ENCODE measurements at places on chromosomes 4 and X.

- no peak for DNase-seq
Observed at GRCh38 chr4:160810424-160810823, 1353.4 kb downstream of the FSTL5 start.

GRCh38 chr4:22457348-22457747 is 58.5 kb downstream of the ADGRA3 start:
- DNase-seq, result no peak

DNA sequence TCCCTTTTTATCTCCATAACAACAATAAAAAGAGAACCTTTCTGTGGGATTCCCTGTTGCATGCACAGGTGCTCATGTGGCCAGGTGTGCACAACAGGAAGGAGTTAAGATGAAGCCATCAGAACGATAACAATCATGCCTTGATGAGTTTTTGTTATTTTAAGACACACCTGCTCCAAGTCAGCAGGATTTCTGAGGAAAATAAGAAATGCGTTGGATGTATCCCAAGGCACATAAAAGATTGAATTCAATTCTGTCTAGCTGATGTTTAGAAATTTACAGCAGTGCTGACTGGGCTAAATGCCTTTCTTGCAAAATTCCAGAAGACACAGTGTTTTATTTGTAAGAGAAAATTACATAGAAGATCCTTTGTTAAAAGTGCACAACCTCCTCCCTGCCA is 1678.2 kb downstream of the ARAP2 start:
- DNase-seq, result no peak

DNA sequence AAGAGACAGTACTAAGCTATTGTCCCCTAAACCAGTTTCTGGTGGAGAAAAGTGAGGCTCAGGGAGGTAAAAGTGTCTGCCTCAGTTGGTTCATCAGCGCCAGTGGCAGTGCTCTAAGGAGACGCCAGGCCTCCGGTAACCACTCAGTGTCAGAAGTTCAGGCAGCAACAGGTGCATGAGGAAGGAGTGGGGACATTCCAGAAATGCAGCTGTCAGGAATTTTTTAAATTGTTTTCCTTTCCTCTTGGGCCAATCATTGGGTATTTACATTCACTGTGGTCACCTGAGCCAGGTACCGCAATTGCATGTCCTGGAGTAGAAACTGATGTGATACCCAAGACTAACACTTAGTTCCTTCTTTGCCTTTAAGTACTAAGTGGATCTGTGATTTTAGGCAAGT is 40.2 kb upstream of the HS3ST1 start:
- DNase-seq, result no peak

GRCh38 chr4:176886135-176886534 is 93.4 kb upstream of the VEGFC start:
- DNase-seq, result no peak

DNA sequence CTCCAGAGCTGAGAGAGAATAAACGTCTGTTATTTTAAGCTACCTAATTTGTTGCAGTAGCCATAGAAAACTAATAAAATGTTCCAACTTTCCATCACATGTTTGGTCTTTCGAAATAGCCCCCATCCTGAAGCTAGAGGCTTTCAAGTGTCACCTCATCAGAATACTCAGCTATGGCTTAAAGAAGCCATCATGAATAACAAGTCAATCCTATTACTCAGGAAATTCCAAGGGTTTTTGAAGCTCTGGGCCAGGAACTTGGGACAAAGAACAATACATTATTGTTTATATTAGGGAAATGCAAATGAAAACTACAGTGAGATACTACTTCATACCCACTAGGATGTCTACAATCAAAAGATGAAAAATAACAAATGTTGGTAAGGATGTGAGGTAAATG is 42.2 kb downstream of the TBCK start:
- no peak for DNase-seq

DNA sequence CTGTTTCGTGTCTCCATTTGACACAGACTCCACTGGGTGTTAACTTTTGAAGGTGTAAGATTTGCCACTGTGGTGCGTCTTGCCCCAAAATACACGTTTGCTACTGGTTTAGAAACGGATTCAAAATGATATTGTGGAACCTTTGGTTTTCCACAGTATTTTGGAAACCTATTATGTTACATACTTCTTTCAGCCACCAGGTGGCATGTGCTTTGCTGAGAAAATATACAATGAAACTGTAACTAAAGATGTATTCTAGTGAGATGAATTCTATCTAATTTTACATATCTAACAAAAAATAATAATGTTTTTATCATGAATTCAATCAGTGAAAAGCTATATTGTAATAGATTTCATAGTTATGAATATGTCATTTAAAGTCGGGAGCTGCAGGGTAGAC is 28.4 kb upstream of the SLITRK4 start:
- DNase-seq, result peak; percentile 24

GRCh38 chr4:100981447-100982204 is 365.7 kb downstream of the PPP3CA start:
- no peak for DNase-seq

DNA sequence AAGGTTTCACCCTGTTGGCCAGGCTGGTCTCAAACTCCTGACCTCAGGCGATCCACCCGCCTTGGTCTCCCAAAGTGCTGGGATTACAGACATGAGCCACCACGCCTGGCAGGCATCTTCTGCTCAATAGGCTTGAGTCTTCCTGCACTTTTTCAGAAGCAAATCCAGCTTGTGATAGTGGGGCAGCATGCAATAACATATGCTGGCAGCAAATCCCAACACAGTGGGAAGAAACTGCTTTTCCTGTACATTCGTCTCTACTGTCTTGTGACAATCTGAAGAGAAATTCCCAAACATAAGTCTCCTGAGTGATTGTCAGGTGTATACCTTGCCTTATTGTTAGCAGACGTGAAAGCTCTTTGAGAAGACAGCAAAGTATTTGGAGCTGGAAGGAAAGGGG is 145.7 kb downstream of the PALLD start:
- DNase-seq, result no peak

DNA sequence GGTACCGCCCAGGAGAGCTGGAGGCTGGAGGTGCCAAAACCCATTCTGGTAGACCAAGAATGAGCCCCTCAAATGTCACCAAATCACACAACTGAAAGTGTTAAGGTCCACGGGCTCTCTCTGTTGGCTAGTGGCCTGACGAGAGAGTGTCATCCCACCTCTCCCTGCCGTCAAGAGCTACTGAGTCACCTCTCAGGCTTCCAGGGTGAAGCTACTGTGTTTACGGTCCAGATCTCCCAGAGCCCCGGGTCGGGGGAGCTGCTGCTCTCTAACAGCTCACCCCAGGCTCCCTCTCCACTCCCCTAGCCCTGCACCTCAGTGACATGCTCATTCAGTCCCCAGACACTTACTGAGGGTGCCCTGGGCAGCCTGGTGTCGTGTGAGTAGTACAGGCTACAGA is 59.2 kb downstream of the ADGRG2 start:
- peak; percentile 15 for DNase-seq

- no peak for DNase-seq
Observed at GRCh38 chr4:2913168-2913567, 50.0 kb downstream of the NOP14 start.

DNA sequence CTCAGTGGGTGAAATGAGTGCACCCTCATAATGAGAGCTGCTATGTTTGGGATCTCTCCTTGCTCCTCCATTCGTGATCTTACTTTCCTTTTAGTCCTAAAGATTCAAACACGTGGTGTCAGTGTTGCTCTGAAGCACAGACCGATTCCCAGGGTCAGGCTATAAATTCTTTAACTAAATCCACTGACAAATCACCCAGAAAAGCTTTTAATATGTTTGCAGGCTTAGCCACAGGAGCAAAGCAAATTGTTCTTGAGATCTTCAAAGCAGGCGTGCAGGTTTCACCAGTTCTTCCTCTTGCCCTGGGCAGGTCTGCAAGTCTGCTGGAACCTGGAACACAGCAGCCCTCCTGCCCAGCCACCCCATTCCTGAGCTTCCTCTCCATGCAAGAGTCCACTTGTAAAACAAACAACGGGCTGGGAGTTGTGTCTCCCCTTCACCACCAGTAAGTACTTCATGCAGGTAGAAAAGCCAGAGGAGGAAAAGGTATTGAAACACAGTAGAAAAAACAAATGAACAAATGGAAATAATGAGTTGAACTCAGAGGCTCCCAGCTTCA is 70.1 kb upstream of the ENPP6 start:
- DNase-seq, result no peak

DNA sequence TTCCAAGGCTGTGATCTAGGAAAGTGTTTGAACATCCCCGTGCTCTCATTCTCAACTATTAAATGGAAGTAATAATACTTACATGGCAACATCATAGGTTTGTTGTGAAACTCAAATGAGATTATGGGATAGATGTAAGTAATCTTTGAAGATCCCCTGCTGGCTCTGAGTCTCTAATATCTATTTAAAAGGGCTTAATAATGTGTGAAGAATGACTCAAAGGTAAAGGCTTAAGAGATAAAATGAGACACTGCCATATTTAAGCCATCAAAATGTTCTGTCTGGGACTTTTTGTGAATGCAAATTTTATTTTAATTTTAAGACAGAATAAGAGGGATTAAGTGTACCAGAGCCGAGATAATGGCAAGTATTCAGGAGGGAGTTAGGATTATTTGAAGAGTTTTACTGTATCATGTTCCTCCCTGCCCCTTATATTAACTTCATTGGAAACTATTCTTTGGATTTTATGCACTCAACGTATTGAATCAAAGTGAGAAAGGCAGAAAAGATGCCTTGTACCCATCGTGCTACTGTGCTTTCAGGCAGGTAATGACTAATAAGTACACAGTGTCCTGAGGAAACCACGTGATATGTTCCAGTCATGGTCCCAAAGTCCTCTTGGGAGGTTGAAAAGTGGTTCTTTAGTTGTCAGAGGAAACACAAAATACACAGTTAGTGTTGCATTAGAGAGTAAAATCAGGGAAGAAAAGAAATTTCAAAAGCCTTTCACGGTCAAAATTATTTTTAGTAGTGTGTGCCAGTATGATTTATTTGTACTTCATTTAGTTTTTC is 192.4 kb downstream of the RBM46 start:
- DNase-seq, result no peak

GRCh38 chrX:48891402-48892288 is 5.9 kb downstream of the TIMM17B start:
- peak; percentile 87 for DNase-seq

- no peak for DNase-seq
Observed at GRCh38 chr4:156886481-156886880, 85.1 kb downstream of the PDGFC start.

- DNase-seq, result no peak
Observed at GRCh38 chr4:2484993-2485392, 16.1 kb downstream of the RNF4 start.

DNA sequence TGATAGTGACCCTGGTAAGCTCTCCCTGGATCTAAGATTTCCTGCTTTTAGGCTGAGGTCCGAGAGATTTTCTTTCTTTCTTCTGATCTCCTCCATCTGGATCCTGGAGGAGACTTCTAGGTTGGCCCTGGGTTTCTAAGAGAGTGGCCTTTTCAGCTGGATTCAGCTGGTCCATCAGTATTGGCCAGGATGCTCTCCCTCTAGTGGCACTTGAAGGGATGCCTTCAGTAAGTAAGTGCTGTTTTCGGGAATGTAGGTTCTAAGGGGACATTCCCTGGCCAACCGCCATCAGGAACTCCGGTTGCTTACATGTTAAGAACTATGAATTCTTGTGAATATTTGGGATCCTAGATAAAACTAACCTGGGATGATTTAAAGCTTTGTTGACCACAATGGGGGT is 56.9 kb downstream of the SERTM2 start:
- peak; percentile 11 for DNase-seq

GRCh38 chr4:156923525-156923924 is 48.1 kb downstream of the PDGFC start:
- DNase-seq, result no peak

DNA sequence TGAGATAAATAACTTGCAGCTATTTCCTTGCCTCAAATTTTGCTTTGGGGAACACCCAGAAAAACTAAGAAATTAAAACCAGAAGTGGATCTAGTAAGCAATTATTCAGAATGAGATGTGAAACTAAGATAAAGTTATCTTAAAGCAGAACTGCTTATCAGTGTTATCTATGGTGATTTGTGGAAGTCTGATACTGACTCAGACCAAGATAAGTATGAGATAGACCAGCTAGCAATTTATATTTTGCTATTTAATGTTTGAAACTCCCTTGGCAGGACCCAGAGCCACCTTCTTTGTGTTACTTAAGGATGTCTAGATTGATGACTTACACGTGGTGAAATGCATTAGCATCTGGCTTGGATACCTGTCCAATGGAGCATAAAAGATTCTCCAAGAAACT is 368.1 kb downstream of the EPHA5 start:
- DNase-seq, result no peak

- no peak for DNase-seq
Observed at GRCh38 chr4:139085141-139085540, 69.6 kb downstream of the NOCT start.

GRCh38 chr4:96131186-96131585 is 291.3 kb downstream of the PDHA2 start:
- DNase-seq, result no peak

GRCh38 chrX:44462850-44463249 is 79.8 kb downstream of the FUNDC1 start:
- no peak for DNase-seq

GRCh38 chr4:138039010-138039409 is 203.1 kb downstream of the SLC7A11 start:
- no peak for DNase-seq

GRCh38 chrX:2801223-2801622 is 27.5 kb upstream of the GYG2 start:
- no peak for DNase-seq

DNA sequence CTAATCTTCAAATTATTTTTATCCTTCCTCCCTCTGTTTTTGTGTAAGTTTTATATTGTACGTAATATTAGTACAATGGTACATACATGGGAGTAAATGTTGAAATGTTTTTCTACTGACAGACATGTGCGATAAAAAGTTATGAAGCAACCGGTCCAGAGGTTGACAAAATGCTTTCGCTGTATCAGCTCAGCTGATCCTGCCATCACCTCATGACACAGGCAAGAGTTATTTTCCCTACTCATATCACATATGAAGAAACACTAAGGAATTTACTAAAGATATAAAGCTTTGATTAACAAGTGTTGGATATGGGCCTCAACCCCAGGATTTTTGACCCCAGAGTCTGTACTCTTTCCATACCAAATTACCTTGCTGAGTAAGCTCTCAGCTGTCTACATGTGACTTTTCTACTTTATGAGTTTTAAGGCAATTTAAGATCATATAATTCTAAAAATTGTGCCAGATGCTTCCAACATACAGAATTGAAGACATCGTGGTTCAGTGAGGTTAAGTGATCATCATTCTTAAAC is 50.0 kb downstream of the CLCN5 start:
- DNase-seq, result no peak

DNA sequence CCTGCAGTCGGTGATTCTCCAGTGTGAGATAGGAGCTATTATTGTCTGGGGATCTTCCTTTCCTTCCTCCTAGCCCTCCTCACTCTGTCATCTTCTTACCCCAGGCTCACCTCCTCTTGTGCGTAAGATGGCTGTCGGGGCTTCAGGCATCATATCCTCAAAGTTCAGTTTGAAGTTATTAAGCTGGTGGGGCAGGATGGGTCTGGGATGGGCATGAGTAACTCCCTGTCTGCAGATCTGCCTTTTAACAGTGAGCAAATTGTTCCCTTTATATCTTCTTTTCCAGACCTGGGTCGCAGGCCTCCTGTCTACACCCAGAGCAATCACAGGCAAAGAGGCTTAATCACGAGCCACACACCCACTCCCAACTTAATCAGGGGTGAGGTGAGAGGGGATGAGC is 900 bp upstream of the MTMR1 start:
- DNase-seq, result no peak

- no peak for DNase-seq
Observed at GRCh38 chr4:170391066-170391740, 301.4 kb upstream of the AADAT start.

Measured in NCI-H460 (cell line).